ENCODE measurements at places on chromosomes 5 and 9.

GRCh38 chr5:77849308-77849900 lies 73.3 kb upstream of the TBCA start:
- no peak for DNase-seq

GRCh38 chr5:123485275-123485674 lies 26.7 kb upstream of the CSNK1G3 start:
- no peak for DNase-seq

- DNase-seq: no peak
These were observed 89.2 kb downstream of the LPAR1 start for GRCh38 chr9:110949081-110949480.

- no peak for DNase-seq
These were observed 20.2 kb upstream of the MTMR12 start for GRCh38 chr5:32332966-32333365.

DNA sequence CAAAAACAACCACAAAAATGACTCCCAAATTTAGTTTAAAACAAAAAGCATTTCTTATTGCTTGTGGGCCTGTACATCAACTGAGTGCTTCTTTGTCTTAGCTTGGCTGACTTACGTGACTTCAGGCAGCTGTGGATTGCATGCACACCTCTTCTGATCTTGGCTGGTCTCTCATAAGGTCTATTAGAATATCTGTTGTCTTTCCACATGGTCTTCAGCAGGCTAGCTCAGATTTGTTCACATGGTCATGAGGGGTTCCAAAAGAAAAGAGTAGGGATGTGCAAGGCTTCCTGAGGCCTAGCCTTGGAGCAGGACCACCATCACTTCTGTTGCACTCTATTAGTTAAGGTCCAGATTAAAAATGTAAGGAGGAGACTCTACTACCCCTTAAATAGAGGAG lies 120.1 kb downstream of the LRRC70 start:
- DNase-seq: no peak

Data from GM18507 (cell line).